DND-41 (cell line): ENCODE measurements at places on chromosomes 2 and 18.

DNA sequence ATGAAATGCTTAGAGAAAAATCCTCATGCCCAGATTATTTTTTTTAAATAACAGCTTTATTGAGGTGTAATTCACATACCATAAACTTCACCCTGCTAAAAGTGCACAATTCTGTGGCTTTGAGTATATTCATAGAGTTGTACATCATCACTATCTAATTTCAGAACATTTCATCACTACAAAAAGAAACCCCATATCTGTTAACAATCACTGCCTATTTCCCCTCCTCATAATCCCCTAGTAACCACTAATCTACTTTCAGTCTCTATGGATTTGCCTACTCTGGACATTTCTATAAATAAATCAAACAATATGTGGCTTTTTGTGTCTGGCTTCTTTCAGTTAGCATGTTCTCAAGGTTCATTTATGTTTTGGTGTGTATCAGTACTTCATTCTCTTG lies 51.4 kb downstream of the OSBPL1A start:
- H3K36me3 ChIP-seq: no peaks in the 10 kb centered on the region
- no peak for DNase-seq
- no peaks in the 10 kb centered on the region for H3K4me1 ChIP-seq
- H3K4me3 ChIP-seq: no peak overlapping the region
- no peak overlapping the region for H3K27ac ChIP-seq
- H3K27me3 ChIP-seq: peaks cover 3% of the 10 kb centered on the region

DNA sequence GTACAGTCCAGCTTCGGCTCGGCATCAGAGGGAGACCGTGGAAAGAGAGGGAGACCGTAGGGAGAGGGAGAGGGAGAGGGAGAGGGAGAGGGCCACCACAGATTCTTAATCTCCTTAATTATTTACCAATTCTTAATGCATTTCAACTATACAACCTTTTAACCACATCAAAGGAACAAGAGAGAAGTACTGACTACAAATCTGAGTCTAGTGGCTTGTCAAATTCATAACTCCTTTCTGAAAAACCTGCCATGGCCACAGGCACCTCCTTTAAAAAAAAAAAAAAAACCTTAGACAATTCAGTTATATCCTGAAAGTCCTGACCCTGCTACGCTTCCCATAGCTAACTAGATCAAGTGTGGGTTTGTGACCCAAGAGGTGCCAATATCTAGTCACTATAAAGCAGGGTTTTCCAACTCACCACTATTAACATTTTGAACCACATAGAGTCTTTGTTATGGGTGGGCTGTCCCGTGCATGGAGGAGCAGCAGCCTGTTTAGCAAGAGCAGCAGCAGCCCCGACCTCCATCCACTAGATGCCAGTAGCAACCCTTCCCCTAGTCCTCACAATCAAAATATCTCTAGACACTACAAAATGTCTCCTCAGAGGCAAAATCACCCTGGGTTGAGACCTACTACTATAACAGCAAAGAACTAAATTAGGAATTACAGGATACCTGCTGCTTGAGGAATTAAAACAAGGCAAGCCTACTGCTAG lies 6.8 kb downstream of the ESCO1 start:
- DNase-seq: no peak
- no peaks in the 10 kb centered on the region for H3K27me3 ChIP-seq
- H3K4me1 ChIP-seq: peaks cover 18% of the 10 kb centered on the region
- no peak overlapping the region for H3K27ac ChIP-seq
- H3K4me3 ChIP-seq: no peak overlapping the region

GRCh38 chr2:42110641-42111322 lies 58.4 kb upstream of the EML4 start:
- H3K27me3 ChIP-seq: no peaks in the 10 kb centered on the region
- DNase-seq: no peak
- no peaks in the 10 kb centered on the region for H3K36me3 ChIP-seq
- no peak overlapping the region for H3K27ac ChIP-seq
- no peak overlapping the region for H3K4me3 ChIP-seq
- peaks cover 20% of the 10 kb centered on the region for H3K4me1 ChIP-seq

- H3K27ac ChIP-seq: no peak within 1 kb of the TSS
- peaks cover 10% of the 10 kb centered on the region; the same call in 1 of the 2 replicates for H3K4me1 ChIP-seq
- H3K4me3 ChIP-seq: peak within 1 kb of the TSS; percentile 63
- DNase-seq: peak; percentile 55
- peaks cover 18% of the 10 kb centered on the region for H3K27me3 ChIP-seq
- H3K36me3 ChIP-seq: no peaks in the 10 kb centered on the region
Observed at GRCh38 chr2:32946314-32947075, at the start of gene LTBP1. Gene LTBP1, plus strand, starts transcription at chr2:32946953. Its CDS starts 372 bp downstream, at chr2:32947325.

DNA sequence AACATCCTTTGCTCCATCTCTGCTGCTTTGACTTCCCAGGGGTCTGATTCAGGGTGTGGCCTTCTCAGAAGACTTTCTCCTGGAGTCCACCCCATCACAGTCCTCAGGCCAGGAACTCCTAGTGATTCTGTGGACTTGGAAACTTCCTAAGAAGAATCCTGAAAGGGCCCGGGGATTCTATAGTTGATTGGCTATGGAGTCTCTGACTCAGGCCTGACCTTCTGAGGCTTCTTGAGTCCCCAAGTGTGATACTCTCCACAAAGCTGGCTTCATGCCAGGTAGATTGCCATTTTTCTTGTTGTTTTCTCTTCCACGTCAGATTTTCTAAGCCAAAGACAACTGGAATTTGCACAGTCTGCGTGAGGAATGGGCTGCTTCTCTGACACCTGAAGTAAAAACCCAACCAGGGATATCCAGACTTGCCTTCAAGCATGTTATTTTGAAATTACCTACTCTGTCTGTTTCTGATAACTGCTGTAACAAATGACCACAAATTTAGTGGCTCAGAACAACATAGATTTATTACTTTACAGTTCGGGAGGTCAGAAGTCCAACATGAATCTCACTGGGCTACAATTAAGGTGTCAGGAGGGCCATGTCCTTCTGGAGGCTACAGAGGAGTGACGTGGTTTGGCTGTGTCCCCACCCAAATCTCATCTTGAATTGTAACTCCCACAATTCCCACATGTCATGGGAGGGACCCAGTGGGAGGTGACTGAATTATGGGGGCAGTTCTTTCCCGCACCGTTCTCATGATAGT lies 69.3 kb downstream of the ALPK2 start:
- H3K4me1 ChIP-seq: no peaks in the 10 kb centered on the region
- H3K4me3 ChIP-seq: no peak overlapping the region
- no peaks in the 10 kb centered on the region for H3K36me3 ChIP-seq
- no peaks in the 10 kb centered on the region for H3K27me3 ChIP-seq
- H3K27ac ChIP-seq: no peak overlapping the region

- no peak overlapping the region for H3K27ac ChIP-seq
- H3K4me1 ChIP-seq: no peaks in the 10 kb centered on the region
- H3K36me3 ChIP-seq: no peaks in the 10 kb centered on the region
Observed at GRCh38 chr2:158487419-158487818, 30.7 kb downstream of the PKP4 start.

DNA sequence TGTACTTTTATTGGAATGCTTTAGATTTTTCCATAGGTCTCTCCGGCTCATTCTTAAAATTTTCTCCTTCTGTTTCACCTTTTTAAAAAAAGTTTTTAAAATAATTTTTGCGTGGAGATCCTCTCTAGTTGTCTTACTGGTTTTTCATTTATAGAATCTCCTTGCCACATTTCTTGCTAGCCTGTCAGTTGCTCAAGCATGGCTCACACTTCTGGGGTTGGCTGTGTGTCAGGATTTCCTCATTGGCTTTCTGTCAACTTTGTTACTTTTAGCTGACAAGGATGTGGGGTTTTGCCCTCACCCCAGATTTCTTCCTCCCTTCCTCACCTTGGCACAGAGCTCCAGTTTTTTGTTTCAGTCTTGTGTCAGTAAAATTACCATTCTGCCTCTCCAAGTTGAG lies 124.6 kb downstream of the ZNF407 start:
- H3K36me3 ChIP-seq: no peaks in the 10 kb centered on the region
- no peaks in the 10 kb centered on the region for H3K4me1 ChIP-seq
- H3K27ac ChIP-seq: no peak overlapping the region
- no peak for DNase-seq
- H3K4me3 ChIP-seq: no peak overlapping the region

DNA sequence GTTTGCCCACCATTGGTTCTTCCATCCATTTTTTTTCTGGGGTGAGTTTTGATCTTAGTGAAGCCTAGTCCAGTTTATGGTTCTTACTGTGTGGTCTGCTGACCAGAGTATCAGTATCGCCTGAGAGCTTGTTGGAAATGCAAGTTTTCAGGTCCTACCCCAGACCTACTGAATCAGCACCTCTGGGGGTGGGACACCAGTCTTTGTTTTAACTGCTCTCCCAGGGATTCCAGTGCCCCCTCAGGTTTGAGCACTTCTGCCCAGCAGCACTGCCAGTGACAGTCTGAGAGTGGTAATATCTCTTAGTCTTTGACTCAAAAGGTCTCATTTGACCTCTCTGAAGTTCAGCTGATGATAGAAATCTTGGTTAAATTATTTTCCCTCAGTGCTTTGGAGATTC lies 269.3 kb downstream of the ALPK2 start:
- DNase-seq: no peak
- no peaks in the 10 kb centered on the region for H3K27me3 ChIP-seq

GRCh38 chr2:230893841-230894781 lies 29.4 kb downstream of the ITM2C start:
- no peaks in the 10 kb centered on the region for H3K4me1 ChIP-seq
- DNase-seq: no peak
- H3K27me3 ChIP-seq: peaks cover 16% of the 10 kb centered on the region
- H3K4me3 ChIP-seq: no peak overlapping the region
- H3K27ac ChIP-seq: no peak overlapping the region

DNA sequence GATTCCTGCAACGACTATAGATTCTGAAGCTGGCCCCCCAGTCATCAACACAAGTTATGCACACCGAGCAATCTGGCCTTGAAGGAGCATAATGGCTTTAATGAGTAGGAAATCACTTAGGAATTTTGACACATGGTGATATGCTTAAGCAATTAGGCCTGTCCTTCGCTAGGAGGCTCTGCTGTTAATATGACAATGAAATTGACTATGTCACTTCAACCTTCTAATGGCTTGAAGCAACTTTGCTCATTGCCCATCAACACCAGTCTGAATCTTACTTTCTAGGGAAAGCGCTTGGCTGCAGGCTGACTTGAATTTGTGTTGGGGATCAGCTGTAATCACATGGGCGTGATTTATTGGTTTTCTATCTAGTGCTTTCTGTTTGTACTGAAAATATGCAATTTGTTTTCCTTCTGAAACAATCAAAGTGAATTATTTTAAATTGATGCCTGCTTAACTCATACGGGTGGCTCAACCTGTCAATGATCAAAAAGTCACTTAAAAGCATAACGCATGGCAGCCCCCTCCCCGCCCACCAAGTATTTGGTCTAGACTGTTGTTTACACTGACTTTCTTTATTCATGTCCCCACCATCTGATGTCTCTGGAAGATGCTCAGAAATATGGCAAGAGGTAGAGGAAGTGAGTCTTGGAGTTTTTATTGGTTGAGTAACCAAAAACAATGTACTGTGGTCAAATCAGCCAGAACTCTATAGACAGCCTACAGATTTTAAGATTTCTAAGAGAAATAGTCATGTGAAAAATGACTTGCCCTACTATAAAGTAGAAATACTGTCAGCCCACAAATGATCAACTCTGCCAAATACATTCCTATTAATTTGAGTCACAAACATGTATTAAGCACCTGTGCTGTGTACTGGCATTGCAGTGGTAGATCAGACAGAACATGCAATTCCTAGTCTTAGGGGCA lies 344.9 kb downstream of the RBM43 start:
- no peak overlapping the region for H3K27ac ChIP-seq
- H3K4me1 ChIP-seq: no peaks in the 10 kb centered on the region
- H3K36me3 ChIP-seq: no peaks in the 10 kb centered on the region
- H3K4me3 ChIP-seq: no peak overlapping the region
- no peaks in the 10 kb centered on the region for H3K27me3 ChIP-seq
- DNase-seq: no peak

- H3K4me1 ChIP-seq: peaks cover 35% of the 10 kb centered on the region
- DNase-seq: peak; percentile 3
- H3K4me3 ChIP-seq: no peak overlapping the region
- no peaks in the 10 kb centered on the region for H3K27me3 ChIP-seq
- H3K36me3 ChIP-seq: peaks cover 17% of the 10 kb centered on the region; the same call in 1 of the 2 replicates
- H3K27ac ChIP-seq: peak overlapping the region; percentile 47; the same call in 1 of the 2 replicates
Observed at GRCh38 chr2:135831180-135831812, 5.7 kb downstream of the LCT start.

GRCh38 chr2:221258464-221258863 lies 313.6 kb downstream of the EPHA4 start:
- H3K4me3 ChIP-seq: no peak overlapping the region
- no peak overlapping the region for H3K27ac ChIP-seq
- DNase-seq: no peak
- no peaks in the 10 kb centered on the region for H3K36me3 ChIP-seq
- no peaks in the 10 kb centered on the region for H3K4me1 ChIP-seq
- H3K27me3 ChIP-seq: no peaks in the 10 kb centered on the region

GRCh38 chr18:80107426-80107825 lies 1.6 kb upstream of the ADNP2 start:
- H3K36me3 ChIP-seq: peaks cover 7% of the 10 kb centered on the region; the same call in 1 of the 2 replicates
- H3K4me3 ChIP-seq: no peak overlapping the region
- no peak for DNase-seq
- no peak overlapping the region for H3K27ac ChIP-seq
- H3K27me3 ChIP-seq: no peaks in the 10 kb centered on the region
- peaks cover 25% of the 10 kb centered on the region for H3K4me1 ChIP-seq

- no peaks in the 10 kb centered on the region for H3K27me3 ChIP-seq
- no peaks in the 10 kb centered on the region for H3K4me1 ChIP-seq
- no peak for DNase-seq
- H3K27ac ChIP-seq: no peak overlapping the region
- H3K36me3 ChIP-seq: no peaks in the 10 kb centered on the region
- no peak overlapping the region for H3K4me3 ChIP-seq
Observed at GRCh38 chr2:17627434-17627833, 86.9 kb downstream of the VSNL1 start.

GRCh38 chr2:192184349-192184748 lies 10.4 kb downstream of the TMEFF2 start:
- H3K4me3 ChIP-seq: no peak overlapping the region
- H3K27me3 ChIP-seq: peaks cover 2% of the 10 kb centered on the region
- no peaks in the 10 kb centered on the region for H3K4me1 ChIP-seq
- no peaks in the 10 kb centered on the region for H3K36me3 ChIP-seq
- no peak for DNase-seq

GRCh38 chr2:25246001-25246400 lies 77.6 kb upstream of the POMC start:
- H3K36me3 ChIP-seq: peaks cover 86% of the 10 kb centered on the region
- no peaks in the 10 kb centered on the region for H3K27me3 ChIP-seq
- H3K4me3 ChIP-seq: no peak overlapping the region
- peaks cover 9% of the 10 kb centered on the region for H3K4me1 ChIP-seq
- no peak overlapping the region for H3K27ac ChIP-seq

DNA sequence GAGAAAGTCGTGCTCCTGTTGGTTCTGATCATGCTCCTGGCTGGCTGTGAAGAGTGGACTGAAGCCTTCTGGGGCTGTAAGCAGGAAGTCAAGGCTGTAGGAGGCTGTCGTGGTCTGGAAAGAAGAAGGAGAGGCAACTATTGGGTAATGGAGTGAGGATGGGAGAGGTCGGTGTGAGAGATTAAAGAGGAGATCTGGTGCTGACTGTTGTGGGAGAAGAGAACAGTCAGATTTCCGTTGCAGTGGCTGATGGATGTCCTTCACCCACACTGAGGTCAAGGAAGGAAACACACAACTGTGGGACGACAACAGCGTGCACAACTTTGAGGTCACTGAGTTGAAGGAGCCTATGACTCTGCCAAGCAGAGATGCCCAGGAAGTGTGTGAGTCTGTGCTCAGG lies 2.8 kb upstream of the PSMD1 start:
- peaks cover 12% of the 10 kb centered on the region for H3K27me3 ChIP-seq
- no peak overlapping the region for H3K4me3 ChIP-seq
- DNase-seq: no peak

GRCh38 chr2:138432971-138433370 lies 68.6 kb upstream of the SPOPL start:
- no peak overlapping the region for H3K27ac ChIP-seq
- H3K27me3 ChIP-seq: no peaks in the 10 kb centered on the region
- H3K36me3 ChIP-seq: no peaks in the 10 kb centered on the region
- no peak overlapping the region for H3K4me3 ChIP-seq
